Activated naive CD4-positive, alpha-beta T cell (primary cell): ENCODE measurements at places on chromosomes 7 and 10.

GRCh38 chr7:100699018-100699417 is 5.0 kb upstream of the GIGYF1 start:
- no peak for DNase-seq

- DNase-seq: no peak
Observed at GRCh38 chr10:63375458-63375857, 90.3 kb downstream of the JMJD1C start.

GRCh38 chr7:74544706-74545469 is 91.2 kb downstream of the GTF2IRD1 start:
- DNase-seq: no peak

- no peak for DNase-seq
Observed at GRCh38 chr10:77501152-77501845, 136.3 kb downstream of the KCNMA1 start.

DNA sequence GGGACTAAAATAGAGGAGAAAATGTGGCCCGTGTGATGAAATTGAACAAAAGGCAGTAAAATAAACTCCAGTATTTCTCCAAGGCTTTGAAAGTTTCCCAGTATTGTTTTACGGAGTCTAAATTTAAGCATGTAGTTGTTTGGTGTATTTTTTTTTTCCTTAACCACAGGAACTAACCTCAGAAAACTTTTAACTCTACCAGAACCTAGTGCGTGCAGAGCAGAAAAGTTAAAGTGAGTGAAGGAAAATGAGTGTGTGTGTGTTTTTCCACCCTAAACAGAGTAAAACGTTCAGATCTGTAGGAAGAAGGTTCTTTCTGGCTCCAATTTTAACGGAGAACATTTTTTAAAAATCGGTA is 812 bp downstream of the PROSER2 start:
- DNase-seq: no peak

- DNase-seq: no peak
Observed at GRCh38 chr10:52232561-52233350, 81.3 kb upstream of the DKK1 start.
